ENCODE measurements at places on chromosomes 5 and 9.

GRCh38 chr5:13218518-13218917 lies 726.0 kb downstream of the DNAH5 start:
- no peak for DNase-seq

GRCh38 chr9:34426347-34427074 lies 31.9 kb downstream of the FAM219A start:
- no peak for DNase-seq

DNA sequence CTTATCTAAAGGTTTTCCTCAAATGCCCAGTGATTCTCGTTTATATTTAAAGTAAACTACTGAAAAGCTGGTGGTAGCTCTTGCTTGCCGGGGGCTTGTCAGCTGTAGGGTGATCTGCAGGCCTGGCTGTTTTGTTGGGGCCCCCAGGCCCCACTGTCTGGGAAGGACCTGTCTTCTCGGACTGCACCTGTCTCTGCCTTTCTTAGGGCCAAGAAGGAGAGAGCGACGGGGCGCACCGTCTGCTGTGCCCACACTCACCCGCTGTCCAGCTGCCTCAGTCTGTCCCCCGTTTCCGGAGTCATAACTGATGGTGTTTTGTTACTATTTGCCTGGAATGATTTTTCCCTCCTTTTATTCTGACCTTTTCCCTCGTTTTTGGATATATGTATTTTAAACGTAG lies 94.1 kb upstream of the CACNA1B start:
- DNase-seq = no peak

- no peak for DNase-seq
These were observed 136.5 kb downstream of the SV2C start for GRCh38 chr5:76219636-76220035.

DNA sequence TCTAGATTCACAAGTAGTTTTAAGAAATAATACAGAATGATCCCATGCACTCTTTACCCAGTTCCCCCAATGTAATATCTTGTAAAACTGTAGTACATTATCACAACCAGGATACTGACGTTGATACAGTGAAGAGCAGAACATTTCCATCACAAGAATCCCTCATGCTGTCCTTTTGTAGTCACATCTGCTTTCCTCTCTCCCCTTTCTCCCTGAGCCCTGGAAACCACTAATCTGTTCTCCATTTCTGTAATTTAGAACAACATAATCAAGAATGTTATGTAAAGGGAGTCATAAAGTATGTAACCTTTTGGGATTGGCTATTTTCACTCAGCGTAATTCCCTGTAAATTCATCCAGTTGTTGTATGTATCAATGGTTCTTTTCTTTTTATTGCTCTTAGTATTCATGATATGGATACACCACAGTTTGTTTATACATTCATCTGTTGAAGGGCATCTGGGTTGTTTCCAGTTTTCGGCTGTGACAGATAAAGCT lies 61.1 kb downstream of the ERCC6L2 start:
- no peak for DNase-seq

- no peak for DNase-seq
These were observed 31.4 kb downstream of the SLC12A7 start for GRCh38 chr5:1080432-1080831.

DNA sequence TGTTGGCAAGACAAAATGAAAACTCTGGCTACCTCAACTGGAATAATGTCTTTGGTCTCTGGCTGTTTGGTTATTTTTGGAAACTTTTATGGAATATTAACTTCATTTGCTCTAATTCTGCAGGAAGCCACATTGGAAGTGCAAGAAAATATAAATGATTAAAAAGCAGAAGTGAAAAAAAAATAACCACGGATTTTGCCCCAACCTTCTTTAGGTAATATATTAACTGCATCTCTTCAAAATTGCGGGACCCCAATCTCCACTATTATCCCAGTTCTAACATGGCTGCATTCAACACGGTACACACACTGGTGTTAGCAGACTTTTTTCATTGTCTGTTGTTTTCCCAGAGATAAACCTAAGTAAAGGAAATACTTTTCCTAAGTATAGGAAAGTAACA lies 23.0 kb downstream of the GLIS3 start:
- DNase-seq = no peak

DNA sequence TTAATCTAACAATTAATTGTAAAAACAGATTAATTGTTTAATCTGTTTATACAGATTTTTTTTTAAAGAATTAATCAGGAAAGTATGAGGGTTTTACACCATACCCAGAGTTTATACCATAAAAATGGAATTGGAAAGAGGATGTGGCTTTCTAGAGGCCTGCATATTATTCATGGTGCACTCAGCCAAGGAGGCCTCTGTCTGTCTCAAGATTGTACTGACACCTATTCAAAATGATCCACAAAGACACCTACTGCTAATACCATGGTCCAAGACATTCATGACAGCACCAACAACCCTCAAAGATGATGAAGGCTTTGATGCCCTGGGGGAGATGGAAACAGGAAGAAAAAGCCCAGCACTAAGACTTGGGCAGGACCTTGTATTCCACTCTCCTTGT lies 58.1 kb upstream of the MAST4 start:
- DNase-seq = no peak

- DNase-seq = no peak
These were observed 104.0 kb downstream of the ERCC6L2 start for GRCh38 chr9:95979446-95979845.

GRCh38 chr5:131957721-131958441 lies 12.4 kb upstream of the MEIKIN start:
- DNase-seq = no peak

DNA sequence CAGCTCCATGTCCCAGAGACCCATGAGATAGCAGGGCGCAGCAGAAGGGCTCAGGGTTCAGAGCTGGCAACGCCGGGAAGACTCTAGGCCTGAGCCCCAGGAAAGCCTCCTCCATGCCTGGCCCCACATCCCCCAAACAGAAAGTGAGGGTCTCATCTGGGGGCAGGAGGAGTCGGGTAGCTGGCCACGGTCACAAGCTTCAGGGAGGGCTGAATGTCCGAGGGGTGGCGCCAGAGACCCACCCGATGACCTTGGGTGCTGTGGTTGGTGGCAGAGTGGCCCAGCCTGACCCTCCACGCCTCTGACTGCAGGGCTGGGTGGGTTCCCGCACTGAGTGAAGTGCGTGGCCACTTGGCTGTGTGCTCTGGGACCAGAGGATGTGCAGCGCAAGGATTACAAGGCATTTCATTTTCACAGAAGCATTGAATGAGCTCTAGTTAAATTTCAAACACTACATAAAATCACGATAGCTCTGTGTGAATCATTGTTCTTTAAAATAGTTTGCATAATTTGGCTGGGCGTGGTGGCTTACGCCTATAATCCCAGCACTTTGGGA lies 3.0 kb downstream of the C8G start:
- no peak for DNase-seq

- DNase-seq = no peak
These were observed 50.2 kb upstream of the IL31RA start for GRCh38 chr5:55800924-55801323.

GRCh38 chr5:168362097-168362885 lies 70.8 kb downstream of the WWC1 start:
- DNase-seq = no peak

- DNase-seq = no peak
These were observed 4.6 kb downstream of the SNX2 start for GRCh38 chr5:122779451-122779850.

DNA sequence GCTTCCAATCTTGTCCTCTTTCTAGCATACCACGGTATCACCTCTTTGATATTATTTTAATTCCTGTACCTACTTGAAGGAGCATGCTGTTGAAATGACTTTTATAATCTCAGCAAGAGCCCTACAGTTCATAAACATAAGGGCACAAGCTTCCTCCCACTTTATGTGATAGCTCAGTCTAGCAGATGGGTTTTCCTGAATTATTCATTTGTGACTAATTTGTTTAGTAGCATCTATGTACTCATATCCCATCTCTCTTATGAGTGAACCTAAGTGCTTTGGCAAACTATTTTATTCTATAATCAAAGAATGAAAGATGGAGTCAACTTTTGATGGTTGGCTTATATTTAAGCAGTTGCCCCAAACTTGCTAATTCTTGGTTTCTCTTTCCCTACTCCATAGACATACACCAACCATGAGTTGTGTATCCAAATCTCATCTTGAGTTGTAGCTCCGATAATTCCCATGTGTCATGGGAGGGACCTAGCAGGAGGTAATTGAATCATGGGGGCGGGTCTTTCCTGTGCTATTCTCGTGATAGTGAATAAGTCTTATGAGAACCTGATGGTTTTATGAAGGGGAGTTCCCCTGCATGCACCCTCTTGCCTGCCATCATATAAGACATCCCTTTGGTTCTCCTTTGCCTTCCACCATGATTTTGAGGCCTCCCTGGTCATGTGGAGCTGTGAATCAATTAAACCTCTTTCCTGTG lies 17.7 kb downstream of the TXNDC8 start:
- DNase-seq = no peak

- no peak for DNase-seq
These were observed 74.8 kb upstream of the TGFBR1 start for GRCh38 chr9:99030092-99030511.

- DNase-seq = no peak
These were observed 285.7 kb upstream of the ANKRD55 start for GRCh38 chr5:56518820-56519219.

GRCh38 chr5:425714-426113 lies 17.3 kb upstream of the EXOC3 start:
- no peak for DNase-seq

DNA sequence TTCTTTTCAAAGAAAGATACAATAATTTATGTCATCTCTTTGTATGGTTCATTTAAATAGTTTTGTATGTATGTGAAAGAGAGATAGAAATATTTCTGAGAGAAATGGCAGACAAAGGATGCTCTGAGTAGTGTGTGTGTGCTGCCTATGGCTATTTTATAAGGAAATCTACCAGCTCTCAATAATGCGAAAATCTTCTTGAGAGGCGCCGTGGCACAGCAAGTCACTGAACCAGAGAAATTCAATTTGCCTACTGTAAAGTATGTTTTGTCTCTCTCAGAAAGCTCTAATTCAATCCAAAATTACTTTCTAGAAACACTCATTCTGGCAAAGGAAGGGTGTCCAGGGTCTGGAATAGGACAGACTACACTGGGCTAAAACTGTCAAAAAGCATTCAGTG lies 1981.1 kb downstream of the EFNA5 start:
- DNase-seq = no peak

DNA sequence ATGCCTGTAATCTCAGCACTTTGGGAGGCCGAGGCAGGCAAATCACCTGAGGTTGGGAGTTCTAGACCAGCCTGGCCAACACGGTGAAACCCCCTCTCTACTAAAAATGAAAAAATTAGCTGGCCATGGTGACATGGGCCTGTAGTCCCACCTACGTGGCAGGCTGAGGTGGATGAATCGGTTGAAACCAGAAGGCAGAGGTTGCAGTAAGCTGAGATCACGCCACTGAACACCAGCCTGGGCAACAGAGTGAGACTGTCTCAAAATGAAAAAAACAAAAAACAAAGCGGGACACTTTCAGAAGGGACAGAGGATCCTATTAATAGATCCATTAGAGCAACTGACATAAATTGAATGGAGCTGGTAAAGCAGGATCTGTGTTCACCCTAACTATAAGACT lies 89.6 kb upstream of the SGCD start:
- no peak for DNase-seq

DNA sequence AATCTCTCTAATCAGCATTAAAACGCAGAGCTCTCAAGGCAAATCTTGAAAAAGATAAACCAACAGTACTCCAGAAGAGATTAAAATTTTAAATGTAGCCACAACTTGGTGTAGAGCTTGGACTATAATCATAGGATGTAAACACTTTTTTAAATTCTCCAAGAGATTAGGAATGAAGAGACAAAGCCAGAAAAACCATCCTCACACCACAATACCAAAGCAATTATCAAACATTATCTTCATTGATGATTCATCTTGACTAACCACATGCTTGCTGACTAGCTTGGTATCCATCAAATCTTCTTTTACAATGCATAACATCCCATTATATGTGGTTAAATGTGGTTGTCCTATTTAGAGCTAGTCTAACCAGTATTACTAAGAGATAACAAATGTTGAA lies 815.1 kb downstream of the TLE1 start:
- no peak for DNase-seq

GRCh38 chr5:10536511-10536910 lies 27.4 kb upstream of the ANKRD33B start:
- no peak for DNase-seq

GRCh38 chr5:65862384-65862783 lies 64.0 kb upstream of the ERBIN start:
- no peak for DNase-seq

DNA sequence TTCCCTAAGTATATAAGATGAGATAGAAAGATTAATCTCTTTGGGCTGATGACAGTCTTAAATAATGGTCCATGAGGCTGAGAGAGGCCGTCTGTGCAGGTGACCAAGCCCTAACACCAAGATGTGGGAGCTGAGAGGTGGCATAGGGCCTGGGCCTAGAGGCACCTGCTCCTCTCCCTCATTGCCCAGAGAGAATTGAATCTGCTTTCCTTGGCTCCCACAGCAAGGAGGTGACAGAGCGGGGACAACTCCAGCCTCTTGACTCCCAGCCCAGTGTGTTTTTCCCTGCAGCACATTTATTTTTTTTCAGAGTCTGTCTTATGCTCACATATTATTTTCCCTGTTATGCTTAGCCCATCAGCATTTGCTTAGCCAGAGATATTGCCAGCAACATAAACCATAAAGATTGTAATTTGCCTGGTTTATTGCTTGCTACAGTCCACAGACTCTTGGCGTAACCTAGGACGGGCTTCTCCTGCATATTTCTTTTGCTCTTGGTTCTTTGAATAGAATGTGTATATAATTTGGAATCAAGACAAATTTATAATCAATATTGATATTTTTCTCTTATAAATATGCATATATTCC lies 105.6 kb downstream of the NTRK2 start:
- no peak for DNase-seq

GRCh38 chr9:114424126-114424525 lies 36.3 kb upstream of the AKNA start:
- DNase-seq = no peak

DNA sequence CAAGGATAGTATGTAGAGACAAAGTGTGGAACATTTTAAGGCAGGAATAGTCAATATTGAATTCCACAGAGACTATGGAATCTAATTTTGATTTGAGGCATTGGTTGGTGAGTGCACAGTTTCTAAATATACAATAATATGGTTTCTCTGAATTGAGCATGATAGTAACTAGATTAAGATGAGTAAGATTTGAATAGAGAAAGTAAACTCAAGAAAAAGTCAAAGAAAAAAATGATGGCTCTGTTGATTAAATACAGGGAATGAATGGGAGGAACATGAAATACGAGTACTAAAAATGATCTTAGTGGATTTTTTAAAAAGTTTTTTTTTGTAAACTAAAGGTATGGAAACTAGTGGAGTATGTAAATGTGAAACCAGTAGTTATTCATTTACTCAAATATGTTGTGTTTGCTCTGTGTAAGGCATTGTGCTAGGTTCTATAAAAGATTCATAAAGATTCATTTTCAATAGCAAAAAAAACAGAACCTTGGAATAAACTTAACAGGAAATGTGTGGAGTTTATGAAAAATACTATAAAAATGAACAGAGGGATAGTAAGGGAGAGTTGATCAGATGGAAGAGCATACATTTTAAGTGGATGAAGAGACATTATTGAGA lies 101.2 kb downstream of the ZCCHC7 start:
- no peak for DNase-seq

- no peak for DNase-seq
These were observed 58.1 kb downstream of the LRSAM1 start for GRCh38 chr9:127509261-127509954.

- no peak for DNase-seq
These were observed 23.7 kb downstream of the TRAF1 start for GRCh38 chr9:120902569-120903535.

Data from GM12892 (cell line).